ENCODE measurements at places on chromosomes 12 and 14.

DNA sequence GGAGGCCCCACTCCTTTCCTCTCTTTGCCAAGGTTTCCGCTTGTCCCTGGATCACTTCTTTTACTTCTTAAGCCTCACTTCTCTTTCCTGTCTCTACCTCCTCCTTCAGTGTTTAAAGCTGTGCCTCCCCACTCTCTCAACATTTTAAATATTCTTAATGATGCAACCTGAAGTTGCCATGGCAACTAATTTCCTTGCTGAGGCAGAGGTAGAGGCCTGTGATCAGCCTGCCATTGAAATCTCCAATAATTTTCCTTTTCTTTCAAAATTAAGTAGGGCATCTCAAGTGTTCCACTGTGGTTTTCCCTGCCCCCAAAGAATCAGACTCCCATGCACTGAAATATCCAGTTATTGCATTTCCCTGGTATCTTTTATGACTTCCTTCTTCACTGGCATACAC is 108.6 kb upstream of the VRK1 start:
- no peak for DNase-seq

DNA sequence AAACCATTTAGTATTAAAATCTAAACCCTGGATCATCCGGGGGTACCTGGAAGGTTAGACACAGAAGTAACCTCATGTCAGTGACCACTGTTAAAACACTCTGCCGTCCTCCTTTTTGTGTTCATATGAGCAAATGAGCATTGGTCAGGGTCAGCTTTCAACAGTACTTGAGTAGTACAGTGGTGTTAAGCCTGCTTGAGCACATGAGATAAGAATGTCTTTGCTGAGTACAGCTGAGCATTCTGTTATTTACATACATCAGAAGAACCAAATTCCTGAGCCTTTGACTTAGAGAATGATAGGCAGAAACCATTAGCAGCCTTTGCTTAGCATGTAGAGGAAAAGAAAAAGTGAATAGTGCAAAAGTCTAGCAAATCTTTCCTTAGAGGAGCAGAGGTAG is 38.6 kb upstream of the LRTM2 start:
- DNase-seq, result no peak

DNA sequence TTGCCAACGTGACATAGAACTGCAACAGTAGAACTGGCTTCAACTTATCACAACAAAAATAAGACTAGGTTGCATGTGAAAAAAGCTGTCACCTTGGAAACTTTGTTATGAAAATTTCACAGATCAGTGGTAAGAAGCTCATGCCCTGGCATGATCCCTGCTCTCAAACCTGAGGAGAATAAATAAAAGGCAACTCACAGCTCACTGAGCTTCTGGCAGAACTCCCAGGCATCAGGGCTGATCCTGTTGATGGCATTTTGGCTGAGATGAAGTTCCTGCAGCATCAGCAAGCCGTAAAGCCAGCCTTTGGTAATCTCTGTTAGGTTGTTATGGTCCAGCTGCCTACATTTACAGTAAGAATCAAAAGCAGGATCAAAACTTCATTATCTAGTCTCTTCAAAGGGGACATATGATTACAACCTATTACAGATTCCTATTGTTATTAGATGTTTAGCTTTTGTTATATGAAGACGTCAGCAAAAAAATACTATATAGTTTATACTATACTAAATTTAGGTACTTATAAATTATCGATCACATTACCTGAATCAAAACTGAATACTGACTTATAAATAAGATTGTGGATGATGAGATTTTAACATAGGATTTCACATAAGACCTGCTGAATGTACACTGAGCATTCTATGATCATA is 32.0 kb downstream of the LRIG3 start:
- no peak for DNase-seq

- no peak for DNase-seq
Observed at GRCh38 chr14:91883753-91884152, 16.4 kb upstream of the TC2N start.

Data from glutamatergic neuron (in vitro differentiated cells).